Colonic mucosa (tissue), 4 donors: ENCODE measurements at places on chromosomes 4 and X. TPM values are rescaled to one million over a fixed set of nuclear protein-coding genes. Genes with fewer than 3 reads are reported as not detected.

Gene F11
- 0.54 TPM for total RNA-seq

DNA sequence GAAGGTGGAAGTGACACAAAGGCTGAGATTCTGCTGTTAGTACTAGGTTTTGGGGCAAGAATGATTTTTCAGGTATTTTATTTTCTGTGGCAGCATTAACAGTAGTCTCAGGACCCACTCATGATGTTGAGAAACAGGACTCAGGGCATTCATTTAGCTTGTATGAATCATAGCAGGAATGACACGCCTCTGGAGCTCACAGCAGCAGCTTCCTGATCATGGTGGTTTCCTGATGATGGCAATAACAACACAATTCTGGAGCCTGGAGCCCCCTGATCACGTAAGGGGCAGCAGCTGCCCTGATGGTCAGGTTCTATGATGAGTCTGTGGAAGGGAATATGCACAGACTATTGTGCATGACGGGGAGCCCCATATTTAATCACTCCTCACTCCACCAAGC lies 47.0 kb downstream of the TASL start:
- no peak for DNase-seq

GRCh38 chrX:17758382-17758781 lies 21.1 kb downstream of the SCML1 start:
- DNase-seq: no peak

- DNase-seq: no peak
Observed at GRCh38 chr4:15418956-15419355, 8.9 kb upstream of the C1QTNF7 start.

Gene PPP1R2C
- not detected for total RNA-seq

Gene XAGE1A
- not detected for total RNA-seq

DNA sequence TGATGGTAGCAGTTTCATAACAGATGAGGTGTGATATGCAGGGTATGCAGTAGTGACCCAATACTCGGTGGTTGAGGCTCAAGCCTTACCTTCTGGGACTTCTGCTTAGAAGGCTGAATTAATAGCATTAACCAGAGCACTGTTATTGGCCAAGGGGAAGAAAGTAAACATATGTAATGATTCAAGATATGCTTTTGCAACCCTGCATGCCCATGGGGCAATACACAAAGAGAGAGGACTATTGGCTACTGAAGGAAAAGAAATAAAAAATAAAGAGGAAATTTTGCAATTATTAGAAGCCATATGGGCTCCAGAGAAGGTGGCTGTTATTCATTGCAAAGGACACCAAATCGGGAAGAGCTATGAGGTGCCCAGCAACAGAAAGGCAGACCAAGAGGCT lies 8.7 kb downstream of the GAGE10 start:
- DNase-seq: no peak

DNA sequence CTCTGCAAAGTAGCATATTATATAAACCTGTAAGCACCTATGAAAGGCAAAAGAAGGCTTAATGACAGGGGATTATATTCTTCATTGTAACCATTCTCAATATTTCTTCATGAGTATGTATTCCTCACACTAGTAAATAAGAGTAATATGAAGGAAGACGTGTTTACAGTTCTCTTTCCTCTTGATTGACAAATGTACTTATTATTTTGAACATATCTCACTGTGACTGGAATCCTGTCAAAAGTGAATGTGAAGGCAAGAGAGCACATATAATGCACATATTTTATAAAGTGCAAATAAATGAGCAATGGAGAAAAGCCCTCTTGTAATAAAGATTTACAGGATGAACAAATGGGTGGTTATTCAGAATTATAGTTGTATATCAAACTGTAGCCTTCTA lies 19.7 kb downstream of the FAM47A start:
- no peak for DNase-seq

DNA sequence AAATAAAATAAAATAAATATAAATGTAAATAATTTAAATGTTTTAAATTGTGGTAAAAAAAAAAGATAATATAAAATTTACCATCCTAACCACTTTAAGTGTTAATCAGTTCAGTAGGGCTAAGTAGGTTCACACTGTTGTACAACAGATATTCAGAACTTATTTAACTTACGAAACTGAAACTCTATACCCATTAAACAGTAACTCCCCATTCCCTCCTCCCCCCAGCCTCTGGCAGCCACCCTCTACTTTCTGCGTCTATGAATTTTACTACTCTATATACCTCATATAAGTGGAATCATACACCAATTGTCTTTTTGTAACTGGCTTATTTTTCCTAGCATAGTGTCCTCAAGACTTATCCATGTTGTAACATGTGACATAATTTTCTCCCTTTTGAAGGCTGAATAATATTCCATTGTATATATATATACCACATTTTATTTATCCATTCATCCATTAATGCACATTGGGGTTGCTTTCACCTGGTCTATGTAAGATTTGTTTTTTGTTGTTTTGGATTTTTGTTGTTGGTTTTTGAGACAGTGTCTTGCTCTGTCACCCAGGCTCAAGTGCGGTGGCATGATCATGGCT lies 32.5 kb upstream of the ELF2 start:
- DNase-seq: no peak

Gene MAGEB10
- not detected for total RNA-seq

- DNase-seq: no peak
Observed at GRCh38 chrX:42087960-42088359, 164.6 kb upstream of the CASK start.

Gene ETDB
- not detected for total RNA-seq

- peak; percentile 94 for DNase-seq
Observed at GRCh38 chr4:75030649-75031235, 97.8 kb downstream of the PARM1 start.

Gene DLG3
- total RNA-seq: 68.9 TPM

DNA sequence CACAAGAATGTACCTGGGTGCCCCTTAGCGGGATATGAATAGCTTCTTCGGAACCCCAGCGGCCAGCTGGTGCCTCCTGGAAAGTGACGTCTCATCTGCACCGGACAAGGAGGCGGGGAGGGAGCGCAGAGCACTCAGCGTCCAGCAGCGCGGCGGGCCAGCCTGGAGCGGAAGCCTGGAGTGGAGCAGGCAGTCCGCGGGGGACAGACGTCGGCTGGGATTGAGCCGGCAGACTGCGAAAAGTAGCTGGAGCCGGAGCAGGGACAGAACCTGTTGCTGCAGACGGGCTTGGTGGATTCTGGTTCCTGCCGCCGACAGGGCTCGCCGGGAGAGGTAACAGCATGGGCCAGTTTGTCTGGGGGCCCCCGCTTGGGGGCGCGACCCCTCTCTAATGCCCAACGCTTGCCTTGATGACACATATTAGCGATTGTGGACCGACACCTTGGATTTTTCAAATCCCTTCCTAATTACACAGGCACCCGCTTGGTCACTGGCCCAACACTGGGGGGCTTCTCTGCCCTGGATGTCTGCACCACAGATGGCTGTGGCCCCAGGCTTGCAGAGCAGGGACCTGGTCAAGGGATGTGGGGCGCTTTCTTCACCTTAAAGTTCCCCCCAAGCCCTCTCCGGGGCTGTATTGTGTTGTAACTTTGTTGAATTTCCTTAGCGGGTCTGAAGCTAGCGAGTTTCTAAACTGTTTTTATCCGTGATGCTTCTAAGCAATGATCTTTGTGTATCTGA lies at the start of gene NPFFR2:
TSS of gene NPFFR2 (plus strand) at position 133 of the 741 bp plus-strand sequence. CDS start 96,592 bp downstream, outside the sequence.
- no peak for DNase-seq
